ENCODE measurements at places on chromosomes 5 and 9.

- no peak for DNase-seq
These were observed 11.8 kb downstream of the ADAMTSL2 start for GRCh38 chr9:133546287-133546680.

DNA sequence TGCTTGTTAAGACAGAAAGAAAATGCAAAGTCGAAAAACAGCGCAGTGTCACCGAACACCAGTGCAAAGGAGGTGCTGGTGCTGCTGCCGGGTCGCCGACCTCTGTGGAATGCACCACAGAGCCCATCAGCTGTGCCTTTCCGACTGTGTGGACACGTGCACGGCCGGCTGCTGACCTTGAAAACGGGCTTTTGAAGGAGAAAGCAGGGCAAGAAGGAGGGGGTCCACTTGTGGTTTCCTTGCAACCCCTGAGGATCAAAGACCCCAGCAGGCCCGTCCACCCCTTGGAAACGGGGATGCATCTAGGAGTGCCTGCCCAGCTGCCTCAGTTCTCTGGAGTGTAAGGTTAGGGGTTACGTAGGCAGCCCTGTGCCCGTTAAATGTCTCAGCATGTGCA lies 6.2 kb upstream of the OLFM1 start:
- DNase-seq: no peak

DNA sequence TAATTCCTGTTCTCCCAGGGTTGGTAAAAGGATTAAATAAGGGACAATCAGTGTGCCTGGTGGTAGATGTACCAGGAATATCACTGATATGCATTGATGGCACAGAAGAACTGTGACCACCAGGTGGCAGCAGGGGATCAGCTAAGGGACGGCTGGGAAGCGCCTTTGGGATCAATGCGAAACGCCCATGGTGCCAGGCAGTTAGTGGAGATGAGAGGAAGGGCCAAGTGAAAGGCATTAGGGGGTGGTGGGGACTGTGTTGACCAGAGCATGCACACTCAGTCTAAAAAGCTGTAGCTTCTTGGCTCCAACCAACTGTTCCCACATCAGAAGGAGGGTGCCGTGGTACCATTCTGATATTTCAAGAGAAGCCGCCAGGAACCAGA lies 55.6 kb downstream of the ARHGEF37 start:
- no peak for DNase-seq

DNA sequence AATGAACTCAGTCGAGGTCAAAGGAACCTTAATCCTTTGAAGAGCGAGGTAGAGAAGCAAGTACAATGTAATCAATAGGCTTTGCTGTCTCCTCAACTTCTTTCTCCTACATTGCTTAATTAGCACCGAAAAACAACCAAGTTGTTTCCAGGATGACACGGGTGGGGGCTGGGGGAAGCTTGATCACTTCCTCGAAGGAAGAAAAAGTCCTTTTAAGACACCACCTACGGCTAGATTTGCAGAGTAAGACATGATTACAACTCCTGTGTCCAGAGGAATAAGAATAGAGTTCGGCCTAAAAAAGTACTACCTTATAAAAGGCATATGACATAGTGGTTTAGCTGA lies 811 bp upstream of the ARRDC3 start:
- DNase-seq: no peak

GRCh38 chr9:113720495-113720894 lies 155.6 kb upstream of the ZNF618 start:
- DNase-seq: no peak

DNA sequence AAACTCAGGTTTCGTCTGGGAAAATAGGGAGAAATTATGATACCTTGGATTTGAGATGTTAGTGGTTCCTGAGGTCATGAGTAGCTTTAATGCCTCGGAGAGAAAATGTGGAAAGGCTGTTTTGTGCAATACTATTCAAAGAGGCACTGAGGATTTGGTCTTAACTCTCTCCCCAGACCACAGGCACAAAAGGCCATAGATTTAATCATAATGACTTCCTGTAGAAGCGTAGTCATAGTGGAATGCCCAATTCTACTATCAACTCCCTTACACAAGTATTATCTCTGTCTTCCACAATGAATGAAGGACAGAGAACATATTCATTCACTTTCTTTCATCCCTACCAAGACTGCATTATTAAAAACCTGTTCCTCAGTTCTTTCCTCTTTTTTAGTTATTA lies 153.0 kb upstream of the FTMT start:
- no peak for DNase-seq

DNA sequence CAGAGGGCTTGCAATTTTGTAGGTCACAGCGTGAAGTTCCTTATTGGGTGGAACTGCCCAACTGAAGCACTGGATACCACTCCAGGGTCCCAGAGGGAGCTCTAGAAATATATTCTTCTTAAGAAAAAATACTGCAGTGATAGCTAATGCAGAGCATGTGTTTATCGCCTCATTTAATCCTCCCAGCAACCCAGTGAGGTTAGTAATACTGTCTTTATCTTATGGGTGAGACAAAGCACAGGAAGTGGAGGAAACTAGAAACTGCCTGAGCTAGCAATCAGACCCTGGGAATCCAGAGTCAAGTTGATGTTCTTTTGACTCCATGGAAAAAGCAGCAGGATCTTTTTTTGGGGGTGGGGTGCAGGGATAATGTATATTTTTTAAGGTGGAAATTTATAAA lies 153.3 kb downstream of the PJA2 start:
- DNase-seq: no peak

DNA sequence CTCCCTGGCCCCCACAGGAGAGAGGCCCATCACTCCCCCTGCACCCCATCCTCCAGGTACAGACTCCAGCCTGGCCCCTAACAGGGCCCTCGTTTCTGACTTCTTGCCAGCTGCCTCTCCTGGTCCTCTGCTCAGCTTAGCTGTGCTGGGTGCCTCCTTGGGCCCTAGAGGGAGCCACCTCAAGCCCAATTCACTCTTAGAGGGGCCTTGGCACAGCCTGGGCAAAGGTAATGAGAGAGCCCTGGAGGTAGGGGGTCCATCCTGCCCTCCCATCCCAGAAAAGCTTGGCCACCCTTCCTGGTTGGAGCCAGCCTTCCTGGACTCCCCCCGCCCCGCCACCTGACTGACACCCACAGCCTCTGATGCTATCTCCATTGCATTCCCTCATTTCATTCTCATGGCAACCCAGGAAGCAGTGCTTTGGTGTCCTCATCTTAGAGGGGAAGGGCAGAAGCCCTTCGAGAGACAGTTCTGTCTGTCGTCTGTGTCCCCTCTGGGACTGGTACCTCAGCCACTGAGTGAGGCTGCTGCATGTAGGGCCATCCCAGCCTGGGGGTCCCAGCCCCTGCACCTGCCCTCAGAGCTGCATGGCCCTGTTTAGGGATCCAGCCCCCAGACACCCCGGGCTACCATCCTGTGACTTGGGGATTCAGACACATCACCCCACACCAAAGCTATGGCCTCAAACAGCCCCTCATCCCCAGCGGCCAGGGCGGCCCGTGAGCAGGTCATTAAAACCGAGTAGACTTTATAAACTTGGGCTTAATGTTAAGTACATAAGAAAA lies 95.5 kb downstream of the BARX1 start:
- no peak for DNase-seq

GRCh38 chr5:72829707-72830106 lies 13.2 kb downstream of the TNPO1 start:
- DNase-seq: no peak

- DNase-seq: no peak
These were observed 11.9 kb downstream of the AGTPBP1 start for GRCh38 chr9:85729882-85730281.

DNA sequence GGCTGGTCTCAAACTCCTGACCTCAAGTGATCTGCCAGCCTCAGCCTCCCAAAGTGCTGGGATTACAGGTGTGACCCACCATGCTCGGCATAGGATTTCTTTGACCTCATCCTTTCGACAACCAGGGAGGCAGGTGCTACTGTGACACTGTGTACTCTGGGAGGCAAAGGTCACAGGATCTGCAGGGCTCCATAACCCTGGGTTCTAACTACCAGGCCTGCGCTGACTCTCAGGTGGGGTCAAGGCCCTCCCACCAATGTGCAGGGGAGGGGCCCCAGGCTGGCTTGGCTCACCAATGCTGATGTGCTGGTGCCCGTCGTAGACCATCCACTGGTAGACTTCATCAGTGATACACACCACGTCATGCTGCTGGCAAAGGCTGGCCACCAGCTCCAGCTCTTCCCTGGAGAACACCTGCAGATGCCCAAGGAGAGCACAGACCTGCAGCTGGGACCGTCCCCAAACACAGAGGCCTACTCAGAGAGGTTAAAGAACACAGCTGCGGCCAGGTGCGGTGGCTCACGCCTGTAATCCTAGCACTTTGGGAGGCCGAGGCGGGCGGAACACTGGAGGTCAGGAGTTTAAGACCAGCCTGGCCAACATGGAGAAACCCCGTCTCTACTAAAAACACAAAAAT lies 7.0 kb upstream of the SPOUT1 start:
- DNase-seq: no peak

DNA sequence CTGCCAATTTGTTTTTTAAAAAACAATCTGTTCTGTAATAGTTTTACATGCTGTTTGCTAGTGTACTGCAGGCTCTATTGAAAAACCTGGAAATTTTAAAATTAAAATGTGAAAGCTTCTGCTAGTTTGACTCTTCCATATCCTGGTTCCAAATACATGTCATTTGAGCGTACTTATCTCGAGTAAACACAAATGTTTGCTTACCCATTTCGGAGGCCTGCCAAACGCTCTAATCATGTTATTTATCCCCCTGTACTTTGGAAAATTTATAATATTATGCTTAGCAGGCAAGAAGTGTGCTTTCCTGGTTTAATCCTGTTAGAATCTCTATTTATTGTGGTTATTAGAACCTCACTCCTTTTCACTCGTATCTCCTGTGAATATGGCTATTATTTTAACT lies 476.8 kb upstream of the CYLC2 start:
- DNase-seq: no peak

GRCh38 chr9:117869712-117870111 lies 165.5 kb downstream of the TLR4 start:
- no peak for DNase-seq

All from GM04503 (cell line).